ENCODE measurements at places on chromosomes 11 and 22.

- no peak for DNase-seq
These were observed 12.4 kb downstream of the DGCR8 start for GRCh38 chr22:20092477-20092854.

DNA sequence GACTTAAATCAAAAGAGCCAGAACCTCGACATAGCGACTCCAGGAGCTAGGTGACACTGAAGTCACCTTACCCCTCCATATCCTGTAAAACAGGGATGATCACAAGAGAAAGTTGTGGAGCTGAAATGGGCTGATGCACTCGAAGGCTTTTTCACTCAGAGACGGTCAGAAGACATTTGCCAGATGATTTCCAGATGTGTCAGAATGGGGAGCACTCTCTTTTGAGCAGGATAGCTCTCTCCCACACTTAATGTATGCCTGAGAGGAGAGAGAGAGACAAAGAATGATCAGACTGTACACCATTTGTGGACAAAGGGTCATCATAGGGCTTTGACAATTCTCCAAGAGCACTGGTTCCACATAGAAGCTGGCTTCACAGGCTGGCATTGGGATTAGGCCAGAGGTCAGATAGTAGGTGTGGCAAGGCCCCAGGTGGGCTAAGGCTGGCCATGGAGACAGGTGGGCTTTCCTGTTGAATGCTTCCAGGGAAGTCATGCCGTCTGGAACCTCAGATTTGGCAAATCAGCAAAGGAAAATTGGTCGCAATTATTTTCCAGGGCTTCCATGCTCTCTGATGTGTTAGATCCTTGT lies 42.3 kb upstream of the ETS1 start:
- DNase-seq = no peak

GRCh38 chr22:29071261-29072045 lies 1.4 kb upstream of the KREMEN1 start:
- peak; percentile 23 for DNase-seq

- DNase-seq = no peak
These were observed 1378.4 kb upstream of the TENM4 start for GRCh38 chr11:80819271-80819670.

- DNase-seq = no peak
These were observed 125.8 kb downstream of the OPCML start for GRCh38 chr11:133406489-133406888.

GRCh38 chr11:110293389-110293788 lies 3.0 kb downstream of the RDX start:
- no peak for DNase-seq

DNA sequence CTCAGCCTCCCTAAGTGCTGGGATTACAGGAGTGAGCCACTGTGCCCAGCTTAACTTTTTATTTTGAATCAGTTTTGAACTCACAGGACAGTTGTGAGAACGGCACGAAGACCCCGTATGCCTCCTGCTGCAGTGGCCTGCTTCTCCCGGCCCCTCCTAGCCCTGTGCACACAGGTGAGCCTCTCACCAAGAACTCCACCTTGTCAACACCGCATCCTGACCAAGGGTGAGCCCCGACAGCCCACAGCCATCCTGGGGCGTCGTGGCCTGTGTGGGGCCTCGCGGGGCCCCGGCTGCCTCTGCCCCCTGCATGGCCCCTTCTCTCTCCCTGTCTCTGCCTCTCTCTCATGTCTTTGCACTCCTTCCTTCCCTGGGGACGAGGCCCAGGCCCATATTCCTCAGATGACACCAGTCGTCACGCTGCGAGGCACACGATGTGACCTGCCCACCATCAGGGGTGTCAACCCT lies 38.8 kb downstream of the GNB1L start:
- no peak for DNase-seq

DNA sequence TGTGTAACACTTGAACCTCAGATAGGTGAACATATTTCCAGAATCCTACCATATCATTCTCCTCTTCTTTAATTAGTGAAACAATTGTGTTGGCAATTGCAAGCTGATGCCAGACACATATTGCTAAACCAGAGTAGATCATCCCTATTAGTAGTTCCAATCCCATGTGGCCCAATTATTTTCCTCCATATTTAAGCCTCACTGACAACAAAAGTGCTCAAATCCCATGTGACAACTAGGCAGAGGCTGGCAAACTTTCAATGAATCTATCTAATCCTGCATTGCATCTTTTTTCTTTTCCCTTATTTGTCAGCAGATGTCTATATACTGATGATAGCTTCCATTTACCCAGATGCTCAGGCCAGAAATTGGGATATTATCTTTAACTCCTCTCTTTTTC lies 90.4 kb downstream of the GRIA4 start:
- DNase-seq = no peak

Measured in activated CD4-positive, alpha-beta T cell treated with anti-CD3 and anti-CD28 coated beads for 24 hours (primary cell).